ENCODE measurements at places on chromosomes 1 and 21.

DNA sequence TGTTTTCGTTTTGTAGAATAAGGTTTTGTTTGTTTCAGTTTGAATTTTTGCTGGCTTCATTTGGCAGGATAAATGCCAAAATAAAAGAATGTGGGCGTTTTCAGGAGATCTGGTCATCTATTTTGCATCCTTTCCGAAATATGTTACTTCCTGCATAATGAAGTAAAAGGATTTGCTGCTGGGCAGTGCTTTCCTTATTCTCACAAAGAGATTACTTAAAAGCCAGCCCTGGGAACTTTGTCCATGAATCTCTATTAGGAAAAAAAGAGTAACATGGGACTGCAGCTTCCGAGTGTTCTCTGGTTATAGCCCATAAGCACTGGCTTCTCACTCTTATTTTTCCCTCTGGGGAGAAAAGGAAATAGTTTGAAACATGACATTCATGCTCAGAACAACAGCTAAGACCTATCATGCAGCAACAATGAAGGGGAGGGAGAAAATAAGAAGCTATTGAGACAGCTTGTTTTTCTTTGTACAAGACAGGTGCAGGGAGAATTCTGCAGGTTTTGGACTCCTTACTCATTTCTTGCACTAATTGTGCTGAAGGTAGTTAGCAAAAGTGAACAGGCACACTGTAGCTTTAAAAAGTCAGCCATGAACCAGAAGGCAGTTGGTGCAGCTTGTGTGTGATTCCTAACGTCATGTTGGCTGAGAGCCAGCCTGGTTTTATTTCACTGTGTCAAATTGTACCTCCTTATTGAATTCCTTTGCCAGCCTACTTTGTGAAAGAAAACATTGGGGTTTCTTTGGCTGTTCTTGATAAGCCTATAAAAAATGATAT is at the start of gene SAMD13:
SAMD13 (plus strand) TSS at position 705 of the 781 bp plus-strand sequence. CDS start 1,527 bp downstream, outside the sequence.
- peak; percentile 93 for DNase-seq

GRCh38 chr21:38326899-38327298 is 70.1 kb downstream of the KCNJ15 start:
- no peak for DNase-seq

DNA sequence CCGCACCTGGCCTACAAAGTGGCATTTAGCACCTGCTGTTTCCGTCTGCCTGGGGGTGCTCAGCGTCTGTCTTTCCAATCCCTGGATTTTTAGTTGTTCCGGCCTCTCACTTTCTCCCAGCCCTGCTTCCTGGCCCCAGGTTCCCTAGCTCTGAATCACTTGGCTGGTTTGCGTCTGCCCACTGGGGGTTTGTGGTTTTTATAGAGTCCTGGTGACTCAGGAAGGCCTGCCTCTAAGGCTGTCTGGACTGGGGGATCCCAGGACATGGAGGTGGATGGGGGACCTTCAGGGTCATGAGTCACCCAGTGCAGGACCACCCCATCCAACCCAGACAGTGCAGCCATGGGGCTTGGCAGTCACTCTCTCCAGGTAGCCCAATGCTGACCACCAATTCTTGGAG is 53.5 kb downstream of the MRPL37 start:
- no peak for DNase-seq

- no peak for DNase-seq
These were observed 496.9 kb upstream of the CAMK1G start for GRCh38 chr1:209086486-209087192.

DNA sequence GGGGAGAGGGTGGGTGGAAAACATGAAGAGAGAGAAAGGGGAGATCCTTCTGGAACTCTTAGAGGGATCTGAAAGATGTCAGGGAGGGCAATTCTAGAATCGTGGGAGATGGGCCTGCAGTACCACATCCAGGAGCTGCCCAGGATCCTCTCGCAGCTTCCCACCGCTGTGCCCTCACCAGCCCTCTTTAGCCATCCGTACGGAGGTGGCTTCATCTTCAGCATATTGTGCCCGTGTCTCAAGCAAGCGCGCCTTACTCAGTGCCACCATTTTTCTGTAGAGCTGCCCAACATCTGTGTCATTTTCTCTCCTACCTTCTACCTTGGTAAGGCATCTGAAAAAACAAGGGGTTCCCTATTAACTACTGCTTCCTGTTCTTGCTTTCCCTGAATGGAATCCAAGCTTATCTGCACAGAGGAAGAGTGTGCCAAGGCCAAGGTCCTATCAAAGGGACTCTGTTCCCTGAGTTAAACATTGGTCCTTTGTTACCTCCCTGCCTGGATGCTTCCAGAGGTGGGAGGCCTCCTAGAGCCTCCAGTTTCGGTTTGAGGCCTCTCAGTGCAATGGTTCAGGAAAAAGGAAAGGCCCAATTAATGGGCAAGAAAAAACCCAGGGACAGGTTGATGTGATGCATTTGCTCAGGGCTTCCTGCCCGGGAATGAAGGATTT is 23.2 kb downstream of the C1orf116 start:
- no peak for DNase-seq

DNA sequence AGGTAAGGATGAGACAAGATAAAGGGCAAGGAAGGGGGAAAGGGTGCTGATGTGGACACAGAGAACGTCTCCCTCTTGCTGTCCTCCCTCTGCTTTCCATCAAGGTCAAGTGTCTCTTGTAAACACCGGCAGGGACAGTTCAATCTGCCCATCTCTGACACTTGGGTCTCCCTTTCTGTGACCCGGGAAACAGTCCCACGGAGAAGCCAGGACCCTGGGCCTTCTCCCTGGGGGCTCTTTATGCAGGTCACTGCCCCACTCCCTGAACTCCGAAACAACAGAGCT is 254.3 kb downstream of the LTN1 start:
- no peak for DNase-seq
